ENCODE measurements at places on chromosomes 16 and 17.
A peak's percentile ranks its signal among the peaks of the same experiment; 100 is the strongest.

- no peak for DNase-seq
Measured at GRCh38 chr17:64470625-64471024, 21.7 kb downstream of the MILR1 start.

DNA sequence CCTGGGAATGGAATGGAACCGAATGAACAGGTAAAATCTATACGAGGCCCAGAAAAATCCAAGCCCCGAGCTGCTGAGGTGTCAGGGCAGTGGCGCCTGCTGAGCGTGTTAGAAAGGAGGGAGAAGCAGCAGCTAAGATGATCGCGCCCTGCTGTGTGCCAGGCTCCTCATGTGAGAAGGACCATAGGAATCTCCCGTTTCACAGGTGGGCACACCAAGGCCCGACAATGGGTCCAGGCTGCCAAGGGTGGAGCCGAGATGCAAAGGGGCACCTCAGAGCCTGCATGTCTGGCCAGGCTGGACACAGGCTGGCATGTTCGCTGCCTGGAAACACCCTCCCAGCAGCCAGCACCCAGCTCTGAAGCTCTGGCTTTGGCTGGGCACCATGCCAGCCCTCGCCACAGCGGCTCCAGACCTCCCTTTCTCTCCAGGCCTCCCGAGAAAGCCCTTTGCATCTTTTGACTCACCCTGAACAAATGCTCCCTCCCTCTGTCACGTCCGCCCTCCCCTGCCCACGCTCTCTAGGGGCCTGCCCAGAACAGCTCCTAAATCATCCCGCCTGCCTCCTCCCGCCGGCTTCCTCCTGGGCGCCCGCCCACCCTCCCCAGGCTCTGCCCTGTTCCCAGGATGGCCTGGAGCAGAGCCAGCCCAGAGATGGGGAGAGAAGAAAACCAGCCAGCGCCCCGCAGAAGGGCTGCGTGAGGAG lies 217.8 kb upstream of the GSE1 start:
- no peak for DNase-seq

DNA sequence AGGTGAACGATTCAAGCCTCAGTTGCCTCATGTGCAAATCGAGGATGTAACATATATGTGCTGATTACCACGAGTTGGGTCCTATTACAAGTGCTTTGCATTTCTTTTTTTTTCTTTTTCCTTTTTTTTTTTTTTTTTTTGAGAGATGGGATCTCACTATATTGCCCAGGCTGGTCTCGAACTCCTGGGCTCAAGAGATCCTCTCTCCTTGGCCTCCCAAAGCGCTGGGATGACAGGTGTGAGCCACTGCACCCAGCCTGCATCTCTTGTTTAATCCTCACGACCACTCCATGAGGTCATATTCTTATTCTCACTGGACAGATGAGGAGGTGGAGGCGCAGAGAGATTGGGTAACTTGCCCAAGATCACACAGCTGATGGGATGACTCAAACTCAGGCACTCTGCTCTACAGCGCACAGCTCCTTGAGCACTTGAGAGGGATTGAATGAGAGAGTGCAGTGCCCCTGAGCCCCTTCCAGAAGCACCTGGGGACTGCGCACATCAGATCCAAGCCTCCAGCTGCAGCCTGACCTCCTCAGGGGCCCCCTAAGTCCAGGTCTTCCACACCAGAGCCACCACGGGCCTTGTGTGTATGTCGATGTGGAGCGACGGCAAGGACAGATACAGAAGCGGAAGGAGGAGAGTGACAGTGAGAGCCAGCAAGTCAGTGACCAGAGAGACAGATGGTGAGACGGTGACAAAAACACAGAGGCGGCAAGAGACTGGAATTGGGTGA lies 4.9 kb downstream of the STX1B start:
- no peak for DNase-seq

DNA sequence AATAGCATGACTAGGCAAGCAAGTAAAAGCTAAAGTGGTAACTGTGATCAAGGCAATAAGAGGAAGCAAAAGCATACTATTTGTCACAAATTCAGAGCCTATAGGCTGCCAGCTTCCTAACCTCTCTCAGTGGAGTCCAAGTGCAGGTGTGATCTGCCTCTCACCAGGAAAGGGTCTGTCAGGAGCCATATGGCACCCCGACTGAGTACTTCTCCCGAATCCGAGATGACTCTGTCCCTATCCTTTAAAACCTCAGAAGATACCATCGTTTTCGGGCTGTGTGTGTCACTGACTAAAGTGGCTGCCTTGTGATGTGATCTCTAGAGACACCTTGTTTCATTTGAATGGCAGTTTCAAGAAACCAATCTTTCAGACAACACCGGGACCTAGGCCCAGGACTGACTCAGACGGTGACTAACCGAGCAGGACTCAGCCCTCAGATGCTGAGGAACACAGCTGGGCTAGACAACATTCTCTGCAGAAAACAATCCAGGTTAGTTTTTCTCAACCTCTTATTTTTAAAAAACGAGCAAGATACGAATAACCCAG lies 63.6 kb downstream of the SMG6 start:
- no peak for DNase-seq

GRCh38 chr17:50355701-50356341 lies 9.9 kb downstream of the XYLT2 start:
- DNase-seq: no peak

GRCh38 chr16:49578435-49579024 lies 204.9 kb downstream of the C16orf78 start:
- DNase-seq: no peak

GRCh38 chr16:23452221-23452571 lies 793 bp downstream of the COG7 start:
- DNase-seq: no peak

- peak; percentile 19 for DNase-seq
Measured at GRCh38 chr17:50361561-50362480, 11.2 kb downstream of the MRPL27 start.

DNA sequence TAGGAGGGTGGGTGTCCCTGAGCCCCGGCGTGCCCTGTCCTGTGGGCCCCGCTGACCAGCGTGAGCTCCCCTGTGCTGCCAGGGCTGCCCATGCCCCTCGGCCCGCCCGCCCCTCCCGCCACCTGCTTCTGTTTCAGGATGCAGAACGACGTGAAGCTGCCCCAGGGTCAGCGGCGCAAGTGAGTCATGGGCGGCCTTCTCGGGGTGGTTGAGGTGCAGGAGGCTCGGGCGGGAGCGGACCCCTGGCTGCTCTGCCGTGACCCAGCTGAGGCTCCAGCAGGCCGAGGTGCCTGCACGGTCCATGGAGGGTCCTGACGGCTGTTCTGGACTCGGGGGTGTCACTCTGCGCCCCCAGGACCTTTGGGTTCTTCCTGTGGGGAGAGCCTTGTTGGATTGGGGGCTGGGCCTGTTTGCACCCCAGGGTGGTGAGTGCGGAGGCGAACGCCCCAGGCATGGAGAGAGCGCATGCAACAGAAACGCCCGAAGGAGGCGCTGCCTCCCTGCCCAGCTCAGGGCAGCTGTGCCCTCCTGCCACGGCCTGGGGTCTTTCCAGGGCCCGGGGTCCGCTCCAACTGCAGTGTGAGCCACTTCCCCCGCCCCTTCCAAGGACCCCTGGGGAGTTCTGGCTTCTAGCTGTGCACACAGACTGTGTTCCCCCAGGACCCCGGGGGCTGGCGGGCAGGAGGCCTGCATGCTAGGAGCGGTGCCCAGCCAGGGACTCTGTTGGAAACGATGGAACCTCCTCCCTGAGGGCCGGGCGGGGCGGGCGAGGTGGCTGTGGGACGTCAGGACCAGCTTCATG lies 4.0 kb downstream of the SLC25A10 start:
- DNase-seq: no peak

DNA sequence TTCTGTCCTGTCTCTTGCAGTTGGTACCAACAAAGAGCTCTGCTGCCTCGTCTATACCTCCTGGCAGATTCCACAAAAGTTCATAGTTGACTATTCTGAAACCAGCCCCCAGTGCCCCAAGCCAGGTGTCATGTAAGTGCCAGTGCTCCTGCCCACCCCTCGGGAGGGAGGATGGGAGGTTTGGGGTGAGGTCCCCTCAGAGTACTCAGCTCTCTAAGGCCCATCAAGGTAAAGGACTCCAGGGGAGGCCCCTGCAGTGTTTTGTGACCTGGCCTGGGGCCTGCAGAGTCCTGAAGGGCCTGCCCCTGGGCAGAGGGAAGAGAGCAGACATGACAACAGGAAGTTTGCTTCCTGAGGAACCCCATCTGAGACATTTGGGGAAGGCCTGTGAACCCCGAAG lies 6.4 kb downstream of the CCL18 start:
- no peak for DNase-seq

- no peak for DNase-seq
Measured at GRCh38 chr17:36089888-36090836, at the start of gene CCL3. TSS of gene CCL3 (minus strand) at chr17:36090143. CDS start at chr17:36090058, 85 bp downstream.

GRCh38 chr16:10931134-10931533 lies 11.1 kb downstream of the DEXI start:
- no peak for DNase-seq

- no peak for DNase-seq
Measured at GRCh38 chr17:43914451-43914850, 7.1 kb upstream of the MPP2 start.

DNA sequence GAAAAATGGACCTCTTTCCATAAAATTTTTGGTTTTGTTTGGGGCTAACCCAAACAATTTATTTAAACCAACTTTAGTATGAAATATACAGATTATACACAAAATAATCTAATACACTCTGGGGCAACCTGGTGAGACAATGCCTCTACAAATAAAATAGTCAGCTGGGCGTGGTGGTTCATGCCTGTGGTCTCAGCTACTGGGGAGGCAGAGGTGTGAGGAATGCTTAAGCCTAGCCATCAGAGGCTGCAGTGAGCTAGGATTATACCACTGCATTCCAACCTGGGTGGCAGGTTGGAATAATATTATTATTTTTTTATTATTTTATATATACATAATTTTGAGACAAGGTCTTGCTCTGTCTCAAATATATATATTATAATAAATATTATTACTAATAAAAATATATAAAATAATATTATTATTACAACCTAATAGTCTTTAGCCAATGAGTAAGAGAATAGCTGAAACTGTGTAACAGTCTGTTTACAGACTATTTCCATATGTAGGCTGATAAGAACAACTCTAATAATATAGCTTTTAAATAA lies 50.5 kb downstream of the GLG1 start:
- DNase-seq: no peak

GRCh38 chr17:14152721-14153120 lies 83.4 kb downstream of the COX10 start:
- DNase-seq: no peak

DNA sequence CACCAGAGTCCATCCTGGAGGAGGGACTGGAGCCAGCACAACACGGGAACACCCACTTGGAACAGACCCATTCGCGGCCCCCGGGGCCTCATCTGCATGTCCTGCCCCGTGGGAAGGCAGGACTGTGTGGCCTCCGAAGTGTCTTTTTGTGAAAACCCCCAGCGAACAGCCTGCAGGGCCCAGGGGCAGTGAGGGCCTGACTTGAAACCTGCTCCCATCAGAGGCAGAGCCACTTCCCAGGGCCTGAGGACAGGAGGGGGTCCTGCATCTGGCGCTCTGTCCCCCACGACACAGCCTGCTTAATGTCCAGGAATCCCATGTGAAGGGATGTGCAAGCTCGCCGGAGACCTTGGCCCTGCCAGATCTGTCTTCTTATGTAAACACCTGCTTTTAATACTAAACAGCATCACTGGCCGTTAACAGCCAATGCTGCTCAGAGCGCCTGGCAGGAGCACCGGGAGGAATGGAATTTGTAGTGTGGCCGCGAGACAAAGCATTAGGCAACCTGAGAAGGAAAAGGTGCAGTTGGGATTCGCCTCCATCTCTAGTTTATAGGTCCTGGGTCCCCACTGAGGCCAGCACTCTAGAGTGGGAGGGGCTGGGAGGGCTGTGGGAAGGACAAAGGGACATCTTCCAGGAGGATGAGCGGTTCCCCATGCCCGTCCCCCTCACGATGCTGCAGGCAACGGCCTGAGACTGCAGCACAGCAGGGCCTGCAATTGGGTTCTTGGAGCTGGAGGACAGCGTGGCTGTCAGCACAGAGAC lies 9.6 kb upstream of the EVPL start:
- no peak for DNase-seq

DNA sequence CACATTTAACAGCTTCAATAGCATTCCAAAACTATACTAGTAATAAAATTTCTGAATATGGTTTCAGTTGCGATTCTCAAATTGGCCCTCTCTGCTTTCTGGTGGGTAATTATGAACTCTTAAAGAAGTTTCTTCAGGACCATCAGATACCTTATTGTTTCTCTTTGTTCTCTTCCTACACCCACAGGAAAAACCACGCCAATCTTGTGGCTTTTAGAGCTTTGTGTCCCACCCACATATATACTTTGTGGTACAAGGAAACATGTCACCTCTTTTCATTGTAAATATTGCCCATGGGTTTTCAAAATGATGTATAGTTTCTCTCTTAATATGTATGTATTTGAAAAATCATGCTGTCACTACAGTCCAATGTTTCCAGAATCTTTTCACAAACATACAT lies 12.1 kb downstream of the ABCA9 start:
- DNase-seq: no peak

- no peak for DNase-seq
Measured at GRCh38 chr16:47323241-47323640, 137.6 kb downstream of the ITFG1 start.

- DNase-seq: no peak
Measured at GRCh38 chr16:657487-657886, 8.3 kb downstream of the WDR90 start.

GRCh38 chr16:24433706-24434105 lies 105.7 kb upstream of the RBBP6 start:
- DNase-seq: no peak

- DNase-seq: no peak
Measured at GRCh38 chr17:28858801-28859355, 4.1 kb downstream of the ERAL1 start.

- DNase-seq: no peak
Measured at GRCh38 chr16:12881740-12882139, 19.7 kb upstream of the SHISA9 start.

GRCh38 chr16:56869513-56870275 lies 4.7 kb downstream of the SLC12A3 start:
- no peak for DNase-seq

GRCh38 chr16:89103156-89103555 lies 9.5 kb downstream of the ACSF3 start:
- DNase-seq: no peak

GRCh38 chr16:16857012-16857411 lies 478.1 kb downstream of the NPIPA7 start:
- no peak for DNase-seq

DNA sequence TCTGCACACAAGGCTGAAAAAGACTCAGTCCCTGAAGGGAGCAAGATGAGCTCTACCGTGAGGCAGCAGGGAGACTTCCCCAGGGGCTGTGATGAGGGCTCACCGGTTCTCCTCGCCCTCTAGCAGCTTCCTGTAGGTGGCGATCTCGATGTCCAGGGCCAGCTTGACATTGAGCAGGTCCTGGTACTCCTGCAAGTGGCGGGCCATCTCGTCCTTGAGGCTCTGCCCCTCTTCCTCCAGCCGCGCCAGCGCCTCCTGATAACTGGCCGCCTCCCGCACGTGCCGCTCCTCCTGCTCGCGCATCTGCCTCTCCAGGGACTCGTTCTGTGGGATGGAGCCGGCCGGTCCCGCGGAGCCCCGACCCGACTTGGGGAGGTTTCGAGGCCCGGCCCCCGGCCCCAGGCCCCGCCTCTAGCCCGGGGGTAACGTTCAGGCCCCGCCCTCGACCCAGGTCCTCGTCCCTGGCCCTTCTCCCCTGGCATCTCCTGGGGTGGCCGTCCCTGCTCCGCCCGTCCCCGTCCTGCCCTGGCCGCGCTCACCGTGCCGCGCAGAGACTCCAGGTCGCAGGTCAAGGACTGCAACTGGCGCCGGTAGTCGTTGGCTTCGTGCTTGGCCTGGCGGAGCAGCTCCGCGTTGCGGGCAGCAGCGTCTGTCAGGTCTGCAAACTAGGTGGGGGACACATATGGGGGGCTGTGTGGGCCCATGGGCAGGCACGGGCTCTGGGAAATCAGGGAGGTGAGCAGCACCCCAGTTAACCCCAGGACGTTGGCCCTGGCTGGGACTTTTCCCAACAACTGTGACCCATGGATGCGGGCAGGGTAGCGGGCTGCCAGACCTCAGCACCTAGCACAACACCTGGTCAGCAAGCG lies 3.9 kb downstream of the GFAP start:
- DNase-seq: peak; percentile 18

All from caudate nucleus (tissue), 63 donors.